ENCODE measurements at places on chromosomes 2 and 18.

DNA sequence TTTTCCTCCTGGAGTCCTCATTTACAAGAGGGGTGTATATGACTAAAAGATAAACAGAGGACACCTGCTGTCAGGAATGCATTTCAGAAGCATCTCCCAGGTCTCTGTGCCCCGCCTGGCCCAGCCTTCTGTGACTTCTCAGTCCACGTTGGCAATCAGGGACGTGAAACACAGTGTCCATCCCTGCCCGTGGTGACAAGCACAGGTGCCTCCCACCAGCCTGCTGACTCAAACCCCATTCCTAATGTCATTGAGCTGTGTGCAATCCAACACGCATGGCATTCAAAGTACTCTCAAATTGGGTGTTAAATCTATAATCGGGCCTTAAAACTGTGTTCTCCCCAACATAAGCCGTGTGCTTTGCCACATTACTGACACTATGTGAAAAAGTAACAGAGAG lies 343.2 kb downstream of the EIPR1 start:
- no peak for DNase-seq

DNA sequence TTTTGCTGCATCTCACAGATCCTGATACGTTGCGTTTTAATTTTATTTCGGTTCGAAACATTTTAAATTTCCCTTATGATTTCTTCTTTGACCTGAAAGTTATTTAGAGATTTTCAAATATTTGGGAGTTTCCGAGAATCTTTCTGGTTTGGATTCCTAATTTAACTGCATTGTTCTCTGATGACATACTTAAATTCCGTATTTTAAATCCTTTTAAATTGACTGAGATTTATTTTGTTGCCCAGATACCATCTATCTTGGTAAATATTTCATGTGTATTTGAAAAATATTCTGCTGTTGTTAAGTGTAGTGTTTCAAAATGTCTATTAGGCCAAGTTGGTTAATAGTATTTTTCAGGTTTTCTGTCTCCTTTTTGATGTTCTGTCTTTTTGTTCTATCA lies 37.7 kb downstream of the MROH2A start:
- no peak for DNase-seq

DNA sequence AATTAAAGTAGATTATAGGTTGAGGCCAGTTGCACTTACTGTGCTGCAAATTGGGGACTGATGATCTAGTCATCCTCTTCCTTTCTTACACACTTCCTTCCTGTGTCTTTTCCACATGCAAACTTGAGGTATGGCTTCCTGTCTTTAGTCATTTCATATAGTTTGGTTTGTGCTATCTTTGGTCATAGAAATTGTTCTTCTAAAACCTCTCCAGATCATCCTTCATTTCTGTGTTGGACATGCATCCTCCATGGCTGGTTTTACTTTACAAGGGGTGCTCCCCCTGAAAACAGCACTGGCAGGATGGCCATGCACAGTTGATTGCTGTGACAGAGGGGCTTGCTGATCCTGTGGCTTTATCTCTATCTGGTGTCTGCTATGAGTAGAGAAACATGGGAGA lies 36.5 kb downstream of the MGAT5 start:
- DNase-seq: no peak

GRCh38 chr2:212117926-212118325 lies 420.7 kb downstream of the ERBB4 start:
- no peak for DNase-seq

GRCh38 chr18:28168725-28169124 lies 8.2 kb downstream of the CDH2 start:
- DNase-seq: no peak

DNA sequence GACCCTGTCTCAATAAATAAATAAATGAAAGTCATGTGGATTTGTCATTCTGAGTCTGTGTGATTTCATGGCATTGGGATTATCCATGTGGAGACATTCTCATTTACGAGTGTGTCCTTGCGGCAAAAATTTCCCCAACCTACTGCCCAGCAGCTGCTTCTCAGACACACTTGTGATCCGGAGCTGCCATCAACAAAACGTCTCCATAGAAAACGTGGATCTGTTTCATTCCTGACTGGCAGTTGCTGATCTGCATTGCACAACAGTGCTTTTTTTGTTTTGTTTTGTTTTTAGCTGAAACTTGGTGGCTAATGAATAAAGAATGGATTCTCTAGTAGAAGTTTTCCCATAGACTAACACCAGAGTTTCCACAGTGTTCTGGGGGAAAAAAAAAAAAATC lies 74.7 kb downstream of the TGIF1 start:
- no peak for DNase-seq

GRCh38 chr2:235480614-235481013 lies 13.2 kb upstream of the AGAP1 start:
- no peak for DNase-seq

- DNase-seq: peak; percentile 45
Observed at GRCh38 chr2:69013840-69014821, 1.2 kb downstream of the ANTXR1 start.

GRCh38 chr2:29528371-29528770 lies 393.0 kb downstream of the ALK start:
- no peak for DNase-seq

GRCh38 chr2:163554864-163555263 lies 180.9 kb downstream of the FIGN start:
- DNase-seq: peak; percentile 28

DNA sequence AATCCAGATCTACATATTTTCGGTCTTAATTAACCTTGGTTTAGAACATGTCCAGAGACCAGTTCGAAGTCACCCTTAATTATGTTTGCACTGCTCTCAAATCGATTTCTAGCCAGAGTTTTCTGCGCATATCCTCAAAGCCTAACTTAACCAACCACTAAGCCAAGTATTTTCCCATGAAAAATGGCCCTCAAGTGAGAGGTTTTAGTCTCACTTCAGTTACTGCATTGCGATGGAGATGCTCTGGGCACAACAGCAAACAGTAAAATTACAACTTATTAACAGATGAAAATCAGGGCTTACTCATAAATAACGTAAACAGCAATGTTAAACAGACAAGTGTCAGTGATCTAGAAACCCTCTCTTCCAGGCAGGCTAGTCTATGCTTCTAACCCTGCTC lies 4.5 kb downstream of the RTN4 start:
- DNase-seq: no peak

DNA sequence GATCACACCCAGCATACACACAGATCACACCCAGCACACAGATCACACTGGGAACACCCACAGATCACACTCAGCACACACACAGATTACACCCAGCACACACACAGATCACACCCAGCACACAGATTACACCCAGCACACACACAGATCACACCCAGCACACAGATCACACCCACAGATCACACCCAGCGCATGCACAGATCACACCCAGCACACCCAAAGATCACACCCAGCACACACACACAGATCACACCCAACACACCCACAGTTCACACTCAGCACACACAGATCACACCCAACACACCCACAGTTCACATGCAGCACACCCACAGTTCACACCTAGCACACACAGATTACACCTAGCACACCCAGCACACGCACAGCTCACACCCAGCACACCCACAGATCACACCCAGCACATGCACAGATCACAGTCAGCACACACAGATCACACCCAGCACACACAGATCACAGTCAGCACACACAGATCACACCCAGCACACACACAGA lies 117.6 kb downstream of the DYSF start:
- DNase-seq: no peak

GRCh38 chr2:1745171-1746023 lies 1.1 kb upstream of the PXDN start:
- DNase-seq: no peak

GRCh38 chr18:46953195-46953594 lies 35.8 kb downstream of the KATNAL2 start:
- DNase-seq: no peak

DNA sequence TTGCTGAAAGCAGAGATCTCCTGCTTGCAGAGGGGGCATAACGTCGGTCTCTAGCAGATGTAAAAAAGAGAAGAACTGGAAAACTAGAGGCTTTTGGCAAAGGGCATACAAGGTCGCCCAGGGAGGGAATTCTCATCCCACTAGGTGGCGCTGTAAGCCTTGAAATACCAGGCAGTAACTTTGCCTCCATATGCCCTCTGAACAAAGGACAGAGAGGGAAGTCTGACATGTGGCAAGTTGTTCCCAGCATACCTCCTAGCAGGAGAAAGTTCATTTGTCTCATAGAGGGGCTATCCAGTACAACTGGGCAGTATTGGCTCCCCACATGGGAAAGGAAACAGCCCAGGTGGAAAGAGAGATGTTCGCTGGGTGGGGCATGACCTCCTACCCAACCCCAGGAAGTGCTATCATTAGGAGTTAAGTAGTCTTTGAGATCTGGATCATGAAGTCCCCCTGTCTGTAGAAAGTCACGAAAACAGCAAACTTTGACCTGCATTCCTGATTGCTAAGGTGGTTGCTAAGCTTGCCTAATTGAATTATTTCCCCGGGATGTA lies 39.9 kb downstream of the STK17B start:
- no peak for DNase-seq

DNA sequence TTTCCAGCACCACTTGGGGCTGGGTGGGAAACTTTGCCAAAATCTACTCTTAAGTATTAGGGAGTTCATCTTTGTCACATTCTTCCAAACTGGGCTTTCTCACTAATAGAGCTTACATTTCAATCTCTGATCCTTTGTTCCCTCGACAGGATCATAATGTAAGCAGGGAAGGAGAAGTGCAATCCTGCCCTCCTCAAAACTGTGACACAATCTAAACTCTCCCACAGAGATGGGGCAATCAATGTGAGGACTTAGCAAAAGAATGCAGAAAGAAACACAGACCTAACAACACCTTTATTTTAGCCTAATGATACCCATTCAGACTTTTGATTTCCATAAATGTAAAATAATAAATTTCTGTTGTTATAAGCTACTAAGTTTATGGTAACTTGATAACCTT lies 40.8 kb downstream of the DSEL start:
- DNase-seq: peak; percentile 28

GRCh38 chr18:7133181-7133580 lies 15.6 kb upstream of the LAMA1 start:
- no peak for DNase-seq

DNA sequence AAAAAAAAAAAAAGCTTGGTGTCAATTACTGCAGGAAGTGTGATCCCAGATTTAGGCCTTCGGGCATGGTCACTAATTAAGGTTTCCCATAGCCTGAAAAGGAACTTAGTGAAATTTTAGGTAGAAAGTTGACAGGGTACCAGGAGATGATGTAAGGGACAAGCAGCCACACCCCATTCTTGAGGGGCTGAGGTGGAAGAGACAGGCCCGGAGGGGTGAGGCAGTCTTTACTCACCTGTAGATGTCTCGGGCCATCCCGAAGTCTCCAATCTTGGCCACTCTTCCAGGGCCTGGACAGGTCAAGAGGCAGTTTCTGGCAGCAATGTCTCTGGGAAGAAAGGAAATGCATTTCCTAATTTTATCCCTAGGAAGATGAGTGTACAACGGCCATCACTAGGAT lies 94.3 kb downstream of the CLIP4 start:
- DNase-seq: no peak

GRCh38 chr2:42823744-42824453 lies 31.5 kb upstream of the HAAO start:
- DNase-seq: no peak

GRCh38 chr18:64055019-64055418 lies 85.1 kb downstream of the SERPINB8 start:
- no peak for DNase-seq

- DNase-seq: no peak
Observed at GRCh38 chr2:17805166-17805565, 11.1 kb upstream of the MSGN1 start.

DNA sequence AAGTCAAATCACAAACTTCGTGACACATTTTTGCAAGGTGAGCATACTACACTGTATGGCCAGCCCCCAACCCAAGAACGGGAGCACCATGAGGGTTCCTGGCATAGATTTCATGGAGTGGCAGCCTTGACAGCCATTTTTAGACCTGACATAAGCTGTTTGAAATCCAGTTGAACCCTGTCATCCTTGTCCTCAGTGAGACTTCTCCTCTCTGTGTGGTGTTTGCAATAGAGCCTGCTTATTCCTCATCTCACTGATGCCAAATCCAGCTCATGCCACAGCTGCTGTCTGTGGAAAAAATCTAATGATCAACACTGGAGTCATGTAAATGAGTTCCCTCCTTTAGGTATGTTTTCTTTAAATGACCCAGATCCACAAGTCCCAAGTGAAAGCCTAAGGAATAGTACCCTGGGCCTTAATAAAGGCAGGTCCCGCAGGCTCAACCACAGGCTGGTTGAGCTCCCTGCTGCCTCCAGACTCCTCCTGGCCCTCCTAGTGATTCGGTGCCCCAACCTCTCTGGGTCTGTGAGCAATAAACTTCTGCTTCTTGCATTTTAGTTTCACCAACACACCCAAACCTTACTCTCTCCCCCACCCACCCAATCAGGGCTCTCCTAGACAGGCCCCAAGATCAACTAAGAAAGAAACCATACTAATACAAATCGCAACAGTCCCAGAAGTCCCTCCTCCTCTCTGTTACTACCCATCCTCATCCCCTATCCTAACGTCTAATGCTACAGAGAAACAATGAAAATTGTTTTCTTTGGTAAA lies 8.4 kb upstream of the CREG2 start:
- DNase-seq: peak; percentile 9

GRCh38 chr2:137838255-137839092 lies 125.8 kb upstream of the HNMT start:
- DNase-seq: peak; percentile 42

GRCh38 chr2:203656522-203657287 lies 49.7 kb upstream of the CD28 start:
- DNase-seq: peak; percentile 42

DNA sequence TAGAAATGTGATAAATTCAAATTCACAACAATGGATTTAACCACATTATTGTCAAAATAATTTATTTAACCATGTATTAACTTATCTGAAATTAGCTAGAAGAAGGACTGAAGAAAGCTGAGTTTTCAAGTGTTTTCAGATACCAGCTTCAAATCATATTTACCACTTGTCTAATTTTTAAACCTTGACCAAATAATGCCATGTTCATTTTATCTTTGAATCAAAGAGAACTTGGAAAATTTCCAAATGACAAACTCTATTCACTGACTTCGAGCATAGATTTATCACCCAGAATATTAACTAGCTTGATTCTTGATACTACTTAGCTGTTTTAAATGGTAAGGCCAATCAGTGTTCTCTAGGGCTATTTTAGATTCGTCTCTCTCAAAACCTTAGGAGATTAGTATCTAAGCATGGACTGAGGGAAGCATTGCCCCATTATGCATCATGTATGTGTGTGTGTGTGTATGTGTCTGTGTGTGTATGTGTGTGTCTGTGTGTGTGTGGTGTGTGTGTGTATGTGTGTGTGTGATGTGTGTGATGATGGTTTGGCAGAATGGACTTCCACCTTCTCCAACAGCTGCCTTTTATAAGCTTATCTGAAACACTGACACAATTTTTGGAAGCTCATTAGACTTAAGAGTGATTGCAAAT lies 667.5 kb upstream of the FANCL start:
- DNase-seq: no peak

GRCh38 chr2:898319-898718 lies 52.3 kb upstream of the SNTG2 start:
- DNase-seq: no peak

GRCh38 chr2:174951745-174952144 lies 53.4 kb downstream of the CHN1 start:
- DNase-seq: peak; percentile 94

All from fibroblast of skin of abdomen (primary cell).